Mesenchymal stem cell (in vitro differentiated cells and primary cell): ENCODE measurements at places on chromosomes 13 and 19.

- H3K36me3 ChIP-seq, result no peaks in the 10 kb centered on the region
- H3K4me3 ChIP-seq, result no peak overlapping the region
- peak; percentile 5 for DNase-seq
- peaks cover 3% of the 10 kb centered on the region for H3K4me1 ChIP-seq
- H3K27me3 ChIP-seq, result no peaks in the 10 kb centered on the region
- no peak overlapping the region for H3K27ac ChIP-seq
Observed at GRCh38 chr13:80430561-80430960, 89.6 kb upstream of the SPRY2 start.

- H3K27me3 ChIP-seq, result no peaks in the 10 kb centered on the region
- H3K4me1 ChIP-seq, result peaks cover 57% of the 10 kb centered on the region
- no peak overlapping the region for H3K4me3 ChIP-seq
- H3K36me3 ChIP-seq, result peaks cover 98% of the 10 kb centered on the region
- no peak for DNase-seq
Observed at GRCh38 chr19:38721979-38722773, 22.1 kb downstream of the CAPN12 start.

DNA sequence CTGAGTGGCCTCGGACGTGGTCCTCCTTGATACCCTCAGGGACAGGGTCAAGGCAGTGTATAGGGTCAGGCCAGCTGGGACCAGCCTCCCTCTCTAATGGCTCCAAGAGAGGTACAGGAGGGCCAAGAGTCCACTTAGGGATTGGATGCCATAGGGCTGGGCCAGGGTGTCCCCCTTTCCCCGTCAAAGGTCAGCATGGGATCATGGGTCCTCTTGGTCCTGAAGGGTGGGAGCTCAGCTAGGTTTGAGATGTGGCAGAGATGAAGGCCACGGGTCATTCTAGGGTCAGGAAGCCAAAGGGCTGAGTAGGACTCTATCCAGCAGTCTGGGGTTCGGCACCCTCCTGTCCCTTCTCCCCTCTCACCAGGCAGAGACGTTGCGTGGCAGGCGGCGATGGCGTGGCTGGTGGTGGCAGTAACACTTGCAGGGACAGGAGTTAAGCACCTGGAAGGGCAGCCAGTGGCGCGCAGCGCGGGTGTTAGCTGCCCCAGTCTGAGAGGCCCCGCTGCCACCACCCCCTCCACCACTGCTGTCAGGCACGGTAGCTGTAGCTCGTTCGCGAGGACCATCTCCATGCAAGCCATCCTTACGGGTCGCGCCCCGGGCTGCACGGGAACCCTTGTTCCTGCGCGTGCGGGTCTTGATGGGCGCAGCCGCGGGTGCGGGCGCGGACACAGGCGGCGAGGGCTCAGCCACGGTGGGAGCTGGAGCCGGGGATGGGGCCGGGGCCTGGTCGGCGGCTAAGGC lies 2.6 kb downstream of the GGN start:
- H3K36me3 ChIP-seq, result peaks cover 49% of the 10 kb centered on the region
- no peaks in the 10 kb centered on the region for H3K27me3 ChIP-seq
- no peak for DNase-seq
- no peak overlapping the region for H3K4me3 ChIP-seq

DNA sequence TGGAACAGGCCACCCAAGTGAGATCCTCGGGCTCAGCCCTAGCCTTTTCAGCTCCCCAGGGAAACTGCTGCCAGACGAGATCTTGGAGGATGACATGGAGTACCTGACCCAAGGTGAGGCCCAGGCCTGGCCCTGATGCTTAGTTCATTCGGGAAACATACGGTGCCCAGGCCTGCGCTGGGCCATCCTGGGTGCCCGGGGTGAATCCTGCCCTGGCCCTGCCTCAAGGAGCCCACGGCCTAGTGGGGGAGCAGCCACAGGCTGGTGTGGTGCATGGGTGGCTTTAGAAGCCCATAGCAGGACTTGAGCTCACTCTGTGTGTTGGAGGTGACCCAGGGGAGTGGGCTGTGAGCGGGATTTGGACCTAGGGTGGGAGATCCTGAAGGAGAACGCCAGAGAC lies 10.1 kb downstream of the SIX5 start:
- H3K27me3 ChIP-seq, result peaks cover 4% of the 10 kb centered on the region
- H3K27ac ChIP-seq, result no peak overlapping the region
- peaks cover 3% of the 10 kb centered on the region for H3K4me1 ChIP-seq
- H3K4me3 ChIP-seq, result no peak overlapping the region
- DNase-seq, result no peak
- H3K36me3 ChIP-seq, result peaks cover 3% of the 10 kb centered on the region

DNA sequence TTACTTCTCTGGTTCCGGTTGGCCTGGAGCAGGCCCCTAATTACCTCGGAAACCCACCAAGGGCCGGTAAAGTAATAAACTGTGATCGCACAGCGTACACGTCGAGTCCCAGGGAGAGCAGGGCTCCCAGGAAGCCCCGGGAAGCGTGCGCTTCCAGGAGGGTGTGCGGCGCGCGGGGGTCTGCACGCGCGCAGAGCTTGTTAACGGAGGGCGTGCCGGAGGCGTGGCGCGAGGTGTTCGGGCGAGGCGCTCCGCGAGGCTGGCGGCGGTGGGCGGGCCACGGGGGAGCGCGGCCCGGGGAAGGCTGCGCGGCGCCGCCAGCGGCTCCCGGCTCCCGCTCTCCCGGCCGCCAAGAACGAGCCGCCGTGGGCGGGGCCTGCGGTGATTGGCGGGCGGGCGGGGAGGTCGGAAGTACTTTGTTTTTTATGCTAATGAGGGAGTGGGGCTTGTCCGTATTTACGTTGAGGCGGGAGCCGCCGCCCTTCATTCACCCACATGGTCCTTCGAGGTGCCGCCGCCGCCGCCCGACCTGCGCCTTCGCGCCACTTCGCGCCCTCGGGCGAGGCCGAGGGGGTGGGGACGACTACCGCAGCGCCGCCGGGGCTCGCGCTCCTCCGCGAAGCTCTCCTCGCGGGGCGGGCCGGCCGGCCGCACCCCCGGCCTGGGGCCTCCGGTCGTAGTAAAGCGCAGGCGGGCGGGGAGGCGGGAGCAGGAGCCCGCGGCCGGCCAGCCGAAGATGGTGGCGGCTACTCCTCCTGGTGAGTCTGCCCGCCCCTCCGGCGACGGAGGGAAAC lies at the start of gene MIR17HG:
Gene MIR17HG, plus strand, starts transcription at position 486 of the 794 bp plus-strand sequence.
- peaks cover 24% of the 10 kb centered on the region for H3K36me3 ChIP-seq
- peak; percentile 86 for DNase-seq
- peak within 1 kb of the TSS; percentile 75 for H3K27ac ChIP-seq
- H3K27me3 ChIP-seq, result peaks cover 19% of the 10 kb centered on the region

GRCh38 chr13:30148786-30149185 lies 158.6 kb downstream of the KATNAL1 start:
- DNase-seq, result no peak
- no peaks in the 10 kb centered on the region for H3K27me3 ChIP-seq
- H3K4me1 ChIP-seq, result peaks cover 7% of the 10 kb centered on the region
- no peaks in the 10 kb centered on the region for H3K36me3 ChIP-seq
- H3K4me3 ChIP-seq, result no peak overlapping the region
- no peak overlapping the region for H3K27ac ChIP-seq

DNA sequence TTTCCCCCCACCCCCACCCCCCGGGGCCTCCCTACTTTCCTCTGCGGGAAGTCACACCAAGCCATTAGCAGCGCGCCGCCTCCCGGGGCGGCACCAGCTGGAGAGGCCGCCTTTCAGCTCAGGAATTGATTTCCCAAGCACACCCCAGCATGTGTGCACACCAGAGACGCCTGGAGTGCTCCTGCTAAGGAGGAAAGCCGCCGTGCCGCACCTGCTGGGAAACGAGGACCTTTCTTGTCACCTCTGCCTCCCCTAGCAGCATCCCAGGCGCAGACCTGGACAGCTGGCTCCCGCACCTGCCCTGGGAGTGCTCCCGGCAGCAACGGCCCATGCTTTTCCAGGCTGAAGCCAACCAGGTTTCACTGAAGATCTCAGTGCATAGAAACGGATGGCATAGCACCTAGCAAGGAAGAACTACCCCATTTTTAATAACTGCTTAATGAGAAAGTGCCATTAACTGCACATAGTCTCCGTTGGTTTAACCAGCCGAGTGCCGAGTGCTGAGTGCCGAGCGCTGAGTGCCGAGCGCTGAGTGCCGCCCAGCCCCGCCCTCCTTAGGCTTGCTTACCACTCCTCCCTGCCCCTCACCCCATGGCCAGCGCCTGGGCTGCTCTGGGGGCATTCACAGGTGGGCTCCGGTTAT lies 165.0 kb downstream of the USP12 start:
- peaks cover 46% of the 10 kb centered on the region for H3K27me3 ChIP-seq
- H3K4me1 ChIP-seq, result peaks cover 18% of the 10 kb centered on the region
- H3K4me3 ChIP-seq, result peak overlapping the region; percentile 85
